Stimulated activated CD4-positive, alpha-beta T cell treated with anti-CD3 and anti-CD28 coated beads, Interleukin-2, amount 100 ng/mL, for 48 hours (primary cell): ENCODE measurements at places on chromosomes 13 and 19.

GRCh38 chr19:50949861-50950260 is 3.0 kb downstream of the KLK5 start:
- DNase-seq, result no peak

DNA sequence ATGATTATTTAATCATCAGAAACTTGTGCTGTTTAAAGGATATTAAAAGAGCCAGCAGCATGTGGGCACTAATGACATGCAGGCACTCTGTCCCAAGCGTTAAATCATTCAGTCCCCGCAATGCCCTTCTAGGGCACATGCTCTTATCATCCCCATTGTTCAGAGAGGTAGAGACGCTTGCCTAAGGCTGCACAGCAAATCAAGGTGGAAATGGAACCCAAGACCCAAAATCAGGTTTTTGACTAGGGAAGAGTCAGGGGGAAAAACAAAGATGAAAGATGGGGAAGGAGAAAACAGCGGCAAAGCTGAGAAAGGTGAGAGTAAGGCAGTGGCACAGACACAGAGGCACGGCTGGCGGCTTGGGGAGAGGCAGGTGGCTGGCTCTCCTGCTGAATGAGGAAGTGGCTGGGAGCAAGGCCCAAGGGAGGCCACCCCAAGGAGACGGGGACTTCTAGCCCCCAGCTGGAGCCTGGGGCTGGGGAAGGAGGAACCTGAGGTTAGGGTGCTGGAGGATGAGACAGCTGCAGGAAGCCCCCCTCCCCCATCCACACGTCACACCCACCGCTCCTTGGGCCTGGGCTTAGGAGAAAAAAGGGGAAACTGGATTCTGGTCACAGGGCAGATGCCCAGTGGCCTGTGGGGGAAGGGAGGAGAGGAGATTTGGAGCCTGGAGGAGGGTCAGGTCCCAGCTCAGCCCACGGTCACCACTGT is 1.0 kb upstream of the TYROBP start:
- no peak for DNase-seq

- no peak for DNase-seq
Measured at GRCh38 chr13:100537951-100538462, 50.6 kb downstream of the GGACT start.

- DNase-seq, result no peak
Measured at GRCh38 chr19:5974721-5975387, 3.1 kb downstream of the RANBP3 start.

- no peak for DNase-seq
Measured at GRCh38 chr19:6572217-6572616, 18.7 kb downstream of the CD70 start.

DNA sequence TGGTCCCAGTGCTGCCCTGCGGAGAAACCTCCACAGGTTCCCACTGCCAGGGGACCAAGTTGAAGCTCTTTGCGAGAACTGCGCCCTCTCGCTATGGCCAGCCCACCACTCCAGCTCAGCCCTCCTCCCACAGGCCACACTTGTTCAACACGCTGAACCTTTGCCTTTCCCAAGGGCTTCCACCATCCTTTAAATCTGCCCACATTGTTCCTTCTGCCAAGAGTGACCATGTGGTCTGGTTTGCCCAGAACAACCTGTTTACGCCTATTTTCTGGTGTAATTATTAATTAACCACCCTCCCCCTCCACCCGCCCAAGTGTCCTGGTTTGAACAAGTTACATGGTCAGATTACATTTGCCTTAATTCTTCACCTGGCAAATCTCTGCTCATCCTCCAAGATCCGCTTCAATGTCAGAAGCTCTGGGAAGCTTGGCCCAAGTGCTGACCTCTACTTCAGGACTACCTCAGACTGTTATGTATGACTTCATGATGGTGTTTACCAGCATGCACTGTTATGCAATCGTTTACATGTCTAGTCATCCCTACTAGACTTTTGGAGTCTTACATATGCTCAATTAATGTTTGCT is 12.0 kb upstream of the USP12 start:
- DNase-seq, result no peak

- no peak for DNase-seq
Measured at GRCh38 chr13:21124852-21125251, 51.5 kb downstream of the SKA3 start.

DNA sequence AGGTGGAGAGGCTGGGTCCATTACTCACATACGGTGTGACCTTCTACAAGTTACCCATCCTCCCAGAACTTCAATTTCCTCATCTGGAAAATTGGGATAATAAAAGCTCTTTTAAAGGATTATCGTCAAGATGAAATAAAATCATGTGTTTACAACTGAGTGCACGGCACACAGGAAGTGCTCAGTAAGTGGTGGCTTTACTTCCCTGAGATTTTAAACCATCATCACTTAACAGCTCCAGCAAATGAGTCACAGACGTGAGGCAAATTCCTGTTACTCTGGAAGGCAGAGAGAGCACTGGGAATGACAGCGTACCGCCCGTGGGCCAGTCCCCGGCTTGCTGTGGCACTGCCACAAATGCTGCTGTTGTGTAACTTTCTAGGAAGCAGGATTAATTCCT is 64.1 kb downstream of the MRPL57 start:
- DNase-seq, result no peak

GRCh38 chr13:100541897-100542825 is 46.4 kb downstream of the GGACT start:
- DNase-seq, result no peak

DNA sequence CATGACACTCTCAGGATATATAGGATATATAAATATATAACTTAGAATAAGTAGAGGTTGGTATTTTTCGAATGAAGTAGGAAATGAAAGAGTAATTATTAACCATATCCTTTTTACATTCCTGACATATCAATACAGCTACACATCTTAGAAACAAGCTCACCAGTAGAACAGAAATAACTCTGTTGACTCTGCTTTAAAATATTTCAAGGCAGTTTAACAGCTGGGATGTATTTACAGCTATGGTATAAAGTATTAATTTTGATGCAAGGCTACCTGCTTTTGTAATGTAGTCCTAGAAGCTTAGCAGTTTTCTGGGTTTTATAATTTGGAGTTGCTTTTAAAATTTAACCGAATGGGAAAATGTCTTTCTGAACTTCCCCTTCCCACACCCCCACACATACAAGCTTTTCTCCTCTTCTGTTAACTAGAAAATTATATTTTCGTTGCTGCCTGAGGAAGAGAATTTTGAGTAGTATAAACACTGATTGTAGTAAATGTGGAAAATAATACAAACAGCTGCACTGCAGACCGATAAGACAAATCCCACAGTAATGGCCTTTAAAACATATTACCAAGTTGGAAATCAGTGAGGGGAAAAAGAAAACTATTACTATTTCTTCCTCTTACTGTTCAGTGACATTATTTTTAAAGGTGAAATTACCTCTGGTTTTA is 147.7 kb downstream of the GGACT start:
- DNase-seq, result no peak

DNA sequence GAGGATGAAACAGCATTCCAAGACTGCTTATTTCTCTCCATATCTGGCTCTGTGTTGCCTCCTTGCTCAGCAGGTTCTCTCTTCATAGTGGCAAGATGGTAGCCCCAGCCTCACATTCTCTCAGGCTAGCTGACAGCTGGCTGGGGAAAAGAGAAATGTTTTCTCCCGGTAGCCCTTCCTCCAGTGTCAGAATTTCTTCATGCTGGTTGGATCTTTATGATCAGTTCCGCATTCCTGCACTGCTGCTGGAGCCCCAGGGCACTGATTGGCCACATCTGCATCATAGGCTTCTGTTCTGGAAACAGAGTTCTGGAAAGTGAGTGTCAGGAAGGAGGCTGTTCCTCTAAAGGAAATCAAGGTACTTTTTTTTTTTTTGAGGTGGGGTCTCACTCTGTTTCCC is 24.6 kb downstream of the POP4 start:
- no peak for DNase-seq

DNA sequence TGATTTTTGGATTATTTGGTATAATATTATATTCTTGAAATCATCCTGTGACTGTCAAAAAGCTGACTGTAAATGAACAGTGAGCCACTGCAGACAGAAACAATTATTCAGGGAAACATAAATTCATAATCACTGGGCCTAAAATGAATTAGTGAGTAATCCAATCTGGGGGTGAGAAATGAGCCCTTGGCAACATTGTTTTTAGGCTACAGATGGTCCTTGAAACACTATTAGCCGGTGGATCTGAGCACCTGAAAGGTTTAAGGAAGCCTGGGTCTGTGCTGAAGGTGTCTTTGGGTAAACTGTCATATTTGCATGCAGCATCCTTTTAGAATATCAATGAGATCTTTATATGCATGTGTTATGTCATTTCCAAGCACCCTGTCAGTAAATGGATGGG is 290.7 kb downstream of the ATP8A2 start:
- no peak for DNase-seq

GRCh38 chr19:45305421-45305820 is 17.3 kb downstream of the CKM start:
- DNase-seq, result no peak

- DNase-seq, result no peak
Measured at GRCh38 chr19:13929340-13929739, 8.9 kb downstream of the PODNL1 start.

GRCh38 chr13:44439452-44440024 is 65.9 kb downstream of the SERP2 start:
- no peak for DNase-seq

DNA sequence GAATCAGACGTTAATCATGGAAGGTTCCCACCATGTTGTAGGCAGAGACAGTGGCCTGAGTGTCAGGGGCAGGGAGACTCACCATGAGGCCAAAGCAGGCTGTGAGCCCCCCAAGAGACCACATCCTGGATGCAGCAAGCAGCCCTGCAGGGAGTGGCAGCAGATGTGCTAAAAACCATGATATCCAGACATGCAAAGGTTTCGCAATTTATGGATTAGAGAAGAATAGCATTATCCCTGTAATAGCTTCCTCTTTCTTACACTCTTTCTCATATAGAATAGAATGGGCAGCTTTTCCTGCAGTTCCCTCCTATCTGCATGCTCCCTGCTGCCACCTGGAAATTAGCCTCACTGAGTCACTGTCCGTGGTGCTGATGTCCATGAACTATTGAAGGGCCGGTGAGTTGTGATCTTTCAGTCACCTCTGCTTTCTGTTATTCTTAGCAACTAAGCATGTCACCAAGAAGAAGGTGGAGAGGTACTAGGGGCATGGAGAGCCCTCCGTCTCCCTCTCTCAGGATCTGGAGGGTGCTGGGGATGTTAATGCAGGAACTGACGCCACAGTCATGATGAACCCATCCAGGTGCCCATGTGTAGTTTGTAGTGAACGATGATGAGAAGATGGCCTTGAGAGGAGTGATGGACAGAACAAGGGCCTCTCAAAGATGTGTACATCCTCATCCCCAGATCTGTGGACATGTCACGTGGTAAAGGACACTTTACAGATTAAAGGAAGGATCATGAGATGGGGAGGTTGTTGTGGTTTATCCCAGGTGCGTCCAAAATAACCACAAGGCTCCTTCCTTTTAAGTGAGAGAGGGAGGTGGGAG is 9.9 kb downstream of the CEACAM4 start:
- DNase-seq, result no peak

DNA sequence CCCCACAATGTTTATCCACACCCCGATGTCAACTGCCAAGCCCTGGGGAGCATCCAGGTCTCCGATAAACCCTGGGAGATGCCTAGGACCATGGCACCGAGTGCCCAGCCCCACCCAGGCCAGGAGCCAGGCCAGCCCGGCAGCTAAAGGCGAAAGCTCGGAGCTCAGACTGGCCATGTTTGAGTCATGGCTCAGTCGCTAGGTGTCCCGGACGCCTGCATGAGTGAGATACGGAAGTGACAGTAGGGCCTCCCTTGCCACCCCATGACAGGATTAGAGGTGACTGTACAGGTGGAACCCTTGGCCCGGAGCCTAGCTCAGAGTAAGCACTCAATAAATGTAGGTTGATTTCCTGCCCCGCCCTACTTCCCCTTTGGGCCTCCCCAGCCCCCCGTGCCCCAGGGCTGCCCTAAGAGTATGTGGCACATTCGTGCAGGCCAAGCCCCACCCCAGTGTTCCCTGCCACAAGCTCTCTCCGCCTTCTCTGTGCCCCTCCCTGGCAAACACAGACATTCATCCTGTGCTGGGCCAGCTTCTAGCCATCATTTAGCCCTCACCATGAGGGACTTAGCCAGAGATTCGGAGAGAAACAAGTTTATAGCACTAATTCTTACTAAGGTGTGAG is 5.8 kb upstream of the TPM4 start:
- DNase-seq, result peak; percentile 65

- no peak for DNase-seq
Measured at GRCh38 chr13:64020126-64020525, 2604.5 kb upstream of the PCDH20 start.

- no peak for DNase-seq
Measured at GRCh38 chr19:5680084-5680436, 256 bp downstream of the MICOS13 start.

GRCh38 chr13:24627090-24627714 is 53.0 kb upstream of the ATP12A start:
- DNase-seq, result no peak

DNA sequence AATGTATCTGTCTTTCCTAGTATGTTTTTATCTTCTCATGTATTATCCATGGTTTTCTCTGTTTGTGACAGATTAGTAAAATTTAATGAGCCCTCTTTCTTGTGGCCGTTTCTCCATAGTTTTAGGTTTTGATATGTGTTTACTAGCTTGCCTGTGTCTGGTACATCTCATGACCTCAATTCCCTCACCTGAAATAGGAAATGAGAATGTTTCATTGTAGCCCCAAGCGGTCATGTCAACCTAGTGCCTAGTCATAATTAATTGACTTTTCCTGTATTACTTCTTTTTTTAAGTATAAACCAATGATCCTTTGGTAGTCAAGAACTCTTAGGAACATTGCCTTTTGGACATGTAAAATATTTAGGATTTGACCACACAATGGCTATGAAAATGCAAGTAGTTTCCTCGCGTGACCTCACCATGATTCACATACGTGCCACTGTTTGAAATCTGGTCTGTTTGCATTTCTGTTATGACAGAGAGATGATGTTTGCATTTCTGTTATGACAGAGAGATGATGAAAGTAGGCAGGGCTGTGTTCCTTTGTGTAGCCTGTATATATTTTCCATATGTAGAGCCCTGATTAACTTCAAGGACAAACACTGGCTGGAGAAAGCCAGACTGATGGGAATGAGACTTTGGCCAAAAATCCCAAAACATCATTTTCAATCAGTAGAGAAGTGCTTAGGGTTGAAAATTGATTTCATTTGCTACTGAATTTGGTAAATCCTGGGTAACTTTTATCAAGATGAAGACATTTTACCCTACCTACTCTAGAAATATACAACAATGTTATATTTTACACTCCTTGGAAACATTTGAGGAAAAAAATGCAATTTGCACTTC is 104.8 kb downstream of the TNFRSF19 start:
- DNase-seq, result no peak

- no peak for DNase-seq
Measured at GRCh38 chr13:112582263-112582662, 5.7 kb downstream of the TUBGCP3 start.

- DNase-seq, result no peak
Measured at GRCh38 chr19:5002143-5002542, 33.2 kb downstream of the KDM4B start.
